ENCODE measurements at places on chromosomes 5 and 9.

DNA sequence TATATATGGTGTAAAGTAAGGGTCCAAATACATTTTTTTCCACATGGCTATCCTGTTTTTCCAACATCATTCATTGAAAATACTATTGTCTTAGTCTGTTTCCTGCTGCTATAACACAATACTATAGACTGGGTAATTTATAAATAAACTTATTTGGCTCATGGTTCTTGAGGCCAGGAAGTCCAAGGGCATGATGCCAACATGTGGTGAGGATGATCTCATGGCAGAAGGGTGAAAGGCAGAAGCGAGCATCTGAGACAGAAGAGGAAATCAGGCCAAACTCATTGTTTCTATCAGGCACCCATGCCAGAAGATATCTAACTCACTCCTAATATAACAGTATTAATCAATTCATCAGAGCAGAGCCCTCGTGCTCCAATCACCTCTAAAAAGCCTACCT lies 42.6 kb downstream of the ANKRD55 start:
- no peak for DNase-seq

- DNase-seq, result no peak
These were observed 84.8 kb downstream of the EQTN start for GRCh38 chr9:27212191-27212590.

DNA sequence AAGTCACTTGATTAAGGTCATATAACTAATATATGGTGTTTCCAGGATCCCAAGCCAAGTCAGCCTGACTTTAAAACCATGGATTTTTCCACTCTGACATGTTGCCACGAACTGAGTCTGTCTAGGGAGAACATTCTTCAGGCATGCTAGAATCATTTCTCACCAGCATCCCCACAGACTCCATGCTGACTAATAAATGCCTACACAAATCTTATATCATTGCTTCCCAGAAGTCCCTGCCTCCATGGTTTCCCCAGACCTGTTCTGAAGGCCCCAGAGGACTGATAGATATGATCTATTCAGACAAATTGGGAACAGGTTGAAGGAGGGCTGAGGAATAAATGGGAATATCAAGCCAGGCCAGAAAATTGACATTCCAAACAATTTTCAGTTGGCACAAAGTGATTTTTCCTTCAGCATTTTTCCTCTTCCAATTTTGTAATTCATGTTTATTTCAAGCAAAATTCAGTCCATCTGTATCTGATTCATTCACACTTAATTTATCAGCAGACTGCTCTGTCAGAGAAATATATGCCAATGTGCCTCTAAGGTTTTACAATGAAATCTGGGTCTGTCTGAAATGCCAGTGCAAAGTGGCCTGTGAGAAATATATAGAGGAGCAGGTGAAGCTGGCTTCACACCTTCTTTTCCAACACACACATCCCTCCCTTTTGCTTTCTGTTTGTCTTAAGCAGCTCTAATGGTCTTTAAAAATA lies 413.6 kb upstream of the TNC start:
- no peak for DNase-seq

DNA sequence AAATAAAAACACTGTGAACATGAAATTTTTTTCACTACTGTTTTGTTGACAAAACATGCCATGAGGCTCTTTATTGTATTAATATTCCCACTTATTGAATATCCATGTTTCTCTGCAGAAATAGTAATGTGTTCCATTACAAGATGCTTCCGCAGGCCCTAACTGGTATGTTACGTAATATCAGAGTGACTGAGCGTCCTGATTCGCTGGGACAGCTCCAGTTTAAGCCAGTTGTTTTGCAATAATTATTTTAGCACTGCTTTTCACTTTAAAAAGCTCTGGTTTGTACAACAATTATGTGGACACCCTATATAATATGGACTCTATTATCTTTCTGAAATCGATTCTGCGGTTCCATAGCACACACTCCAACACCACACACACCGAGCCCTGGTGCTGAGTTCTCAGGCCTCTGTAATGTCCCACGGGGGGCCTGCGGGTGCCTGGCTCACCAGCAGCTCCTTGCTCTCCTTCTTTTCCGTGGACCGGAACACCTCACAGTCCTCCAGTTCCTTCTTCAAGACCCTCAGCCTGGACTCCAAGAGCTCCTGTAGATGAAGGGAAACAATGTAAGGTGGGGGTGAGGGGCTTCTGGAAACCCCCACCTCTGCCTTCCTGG lies 1.8 kb downstream of the TRIM7 start:
- DNase-seq, result no peak

Data from NCI-H2171 treated with DMSO at 0.1 percent for 48 hours (cell line).